Natural killer cell treated with Interleukin-12 subunit alpha and Interleukin-12 subunit beta and Interleukin-15 and Interleukin-18, amount 100 ng/mL, for 72 hours (primary cell): ENCODE measurements at places on chromosomes 4 and X. TPM values are rescaled to one million over a fixed set of nuclear protein-coding genes. Genes with fewer than 3 reads are reported as not detected.
A peak's percentile ranks its signal among the peaks of the same experiment; 100 is the strongest.

Gene FGFBP2
- total RNA-seq, result 12.4 TPM

Gene BANK1
- 1.7 TPM for total RNA-seq

DNA sequence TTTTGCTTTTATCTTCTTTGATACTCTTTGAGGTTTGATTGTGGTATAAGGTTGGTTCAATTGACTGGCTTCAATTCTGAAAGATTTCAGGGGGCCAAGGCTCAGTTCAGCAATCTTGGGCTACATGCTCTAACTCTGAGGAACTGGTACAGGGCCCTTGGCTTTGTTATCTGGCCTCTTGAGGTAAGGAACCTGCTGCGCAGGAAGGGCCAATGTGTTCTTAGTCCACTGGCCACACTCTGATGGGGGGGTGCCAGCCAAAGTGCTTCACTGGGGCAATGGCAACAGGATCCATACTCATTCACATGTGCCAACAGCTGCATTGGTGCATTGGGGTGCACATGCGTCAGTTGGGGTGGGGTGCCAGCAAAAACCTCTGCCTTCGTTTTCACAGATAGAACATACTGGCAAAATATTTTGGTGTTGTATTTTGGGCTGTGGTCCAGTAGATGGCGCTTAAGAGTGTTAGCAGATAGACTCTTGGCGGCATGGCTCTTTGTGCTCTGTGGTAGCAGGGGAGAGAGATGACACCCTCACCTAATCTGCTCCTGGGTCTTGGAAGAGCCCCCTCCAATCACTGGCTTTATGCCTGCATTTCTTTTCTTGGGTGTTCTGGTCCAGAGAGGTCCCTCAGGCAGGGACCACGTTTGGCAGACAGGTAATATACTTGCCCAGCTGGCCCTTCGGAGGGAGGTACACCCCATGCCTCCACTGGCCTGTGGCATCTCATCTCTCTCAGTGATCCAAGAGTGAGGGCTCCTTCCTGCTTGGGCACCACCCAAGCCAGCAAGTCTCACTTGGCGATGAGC, 42.9 kb downstream of the NDST3 start:
- no peaks in the 10 kb centered on the region for H3K27me3 ChIP-seq
- no peak for DNase-seq
- no peak overlapping the region for H3K4me3 ChIP-seq

DNA sequence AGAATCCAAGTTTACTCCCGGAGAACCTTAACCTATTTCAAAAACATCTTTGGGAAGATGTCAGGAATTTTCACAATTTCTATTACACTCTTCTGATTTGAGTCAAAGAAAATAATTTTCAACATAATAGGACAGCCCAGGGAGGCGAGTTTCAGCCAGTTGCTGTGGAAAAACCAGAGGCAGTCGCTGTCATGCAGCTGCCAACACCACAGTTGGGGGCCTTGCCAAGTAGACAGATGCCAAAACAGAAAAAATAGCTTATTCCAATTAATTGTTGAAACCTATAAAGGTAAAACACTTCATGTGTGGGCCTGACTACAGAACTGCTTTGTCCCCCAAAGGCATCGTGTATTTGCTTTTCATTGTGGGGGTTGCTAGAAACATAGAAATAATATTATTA, 225.8 kb downstream of the DMD start:
- no peak for DNase-seq
- no peak overlapping the region for H3K27ac ChIP-seq
- H3K4me3 ChIP-seq, result no peak overlapping the region

Gene ODAM
- total RNA-seq, result not detected

- H3K36me3 ChIP-seq, result no peaks in the 10 kb centered on the region
- H3K27ac ChIP-seq, result no peak overlapping the region
- H3K4me3 ChIP-seq, result no peak overlapping the region
- H3K4me1 ChIP-seq, result no peaks in the 10 kb centered on the region
Observed at GRCh38 chr4:125837493-125838201, 522.9 kb downstream of the FAT4 start.

Gene NXF2B
- total RNA-seq, result not detected

Gene F8A2
- not detected for total RNA-seq

GRCh38 chr4:123409334-123409733, 12.7 kb downstream of the SPRY1 start:
- H3K27ac ChIP-seq, result no peak overlapping the region
- no peaks in the 10 kb centered on the region for H3K36me3 ChIP-seq
- no peaks in the 10 kb centered on the region for H3K27me3 ChIP-seq
- H3K4me3 ChIP-seq, result no peak overlapping the region

- no peak overlapping the region for H3K27ac ChIP-seq
- no peaks in the 10 kb centered on the region for H3K27me3 ChIP-seq
- H3K36me3 ChIP-seq, result no peaks in the 10 kb centered on the region
- peaks cover 9% of the 10 kb centered on the region for H3K4me1 ChIP-seq
- DNase-seq, result no peak
Observed at GRCh38 chr4:4428966-4429875, 42.3 kb downstream of the NSG1 start.

DNA sequence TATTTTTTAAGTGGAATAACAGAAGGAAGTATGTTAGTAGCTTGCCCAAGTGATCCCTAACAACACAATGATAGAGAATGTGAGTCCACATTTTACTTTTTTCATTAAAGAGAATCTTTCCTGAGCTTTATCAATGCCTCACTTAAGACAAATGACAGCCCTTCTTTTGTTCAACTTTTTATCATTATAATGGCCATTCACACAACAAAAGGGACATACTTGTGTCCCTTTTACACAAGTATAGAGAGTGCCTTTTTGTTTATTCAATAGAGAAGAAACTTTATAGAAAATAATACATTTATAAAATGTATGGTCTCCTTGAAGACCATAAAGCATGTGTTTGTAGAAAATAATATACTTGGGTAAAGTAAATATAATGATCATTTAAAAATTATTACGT, 96.3 kb downstream of the PDE5A start:
- no peak overlapping the region for H3K27ac ChIP-seq
- H3K4me1 ChIP-seq, result no peaks in the 10 kb centered on the region
- no peaks in the 10 kb centered on the region for H3K27me3 ChIP-seq
- H3K36me3 ChIP-seq, result no peaks in the 10 kb centered on the region
- no peak for DNase-seq
- H3K4me3 ChIP-seq, result no peak overlapping the region

GRCh38 chrX:13295841-13296240, 24.0 kb downstream of the ATXN3L start:
- no peak for DNase-seq
- H3K27me3 ChIP-seq, result peaks cover 11% of the 10 kb centered on the region
- no peaks in the 10 kb centered on the region for H3K36me3 ChIP-seq
- H3K4me1 ChIP-seq, result no peaks in the 10 kb centered on the region
- no peak overlapping the region for H3K4me3 ChIP-seq

GRCh38 chr4:81876106-81876505, 404.4 kb upstream of the RASGEF1B start:
- DNase-seq, result no peak
- H3K27ac ChIP-seq, result no peak overlapping the region
- no peaks in the 10 kb centered on the region for H3K36me3 ChIP-seq
- H3K27me3 ChIP-seq, result no peaks in the 10 kb centered on the region
- no peaks in the 10 kb centered on the region for H3K4me1 ChIP-seq

DNA sequence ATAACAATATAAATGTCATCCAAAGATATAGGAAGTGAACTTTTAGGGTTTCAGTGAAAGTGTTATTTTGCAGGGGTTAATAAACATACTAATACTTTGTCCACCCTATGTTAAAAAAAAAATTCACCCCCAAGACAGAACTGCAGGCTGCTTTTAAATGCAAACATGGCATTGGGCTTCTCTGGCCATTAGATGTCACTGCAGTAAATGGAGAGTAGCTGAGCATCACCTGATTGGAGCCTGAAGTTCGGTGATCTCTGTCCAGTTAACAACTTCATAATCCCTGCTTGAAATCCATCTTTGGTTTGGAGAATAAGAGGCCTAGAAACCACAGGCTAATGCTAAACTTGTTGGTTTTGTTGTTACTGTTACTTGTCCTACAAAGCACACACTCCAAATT, 18.7 kb downstream of the SLC25A43 start:
- no peaks in the 10 kb centered on the region for H3K36me3 ChIP-seq
- H3K4me3 ChIP-seq, result no peak overlapping the region
- H3K4me1 ChIP-seq, result no peaks in the 10 kb centered on the region

Gene QRFPR
- not detected for total RNA-seq

GRCh38 chr4:52103319-52103718, 52.2 kb downstream of the SPATA18 start:
- no peaks in the 10 kb centered on the region for H3K27me3 ChIP-seq
- no peak overlapping the region for H3K27ac ChIP-seq
- no peaks in the 10 kb centered on the region for H3K36me3 ChIP-seq
- no peak overlapping the region for H3K4me3 ChIP-seq
- no peak for DNase-seq
- no peaks in the 10 kb centered on the region for H3K4me1 ChIP-seq

GRCh38 chrX:41718481-41719235, 5.3 kb upstream of the GPR82 start:
- H3K27me3 ChIP-seq, result peaks cover 29% of the 10 kb centered on the region
- no peak overlapping the region for H3K27ac ChIP-seq
- peaks cover 27% of the 10 kb centered on the region for H3K36me3 ChIP-seq

Gene NAA11
- total RNA-seq, result not detected

Gene ZBTB33
- total RNA-seq, result 11.2 TPM

GRCh38 chrX:154600759-154601374, 15.9 kb downstream of the CTAG1A start:
- peak; percentile 22 for DNase-seq
- no peak overlapping the region for H3K27ac ChIP-seq
- H3K36me3 ChIP-seq, result no peaks in the 10 kb centered on the region
- H3K27me3 ChIP-seq, result no peaks in the 10 kb centered on the region
- H3K4me3 ChIP-seq, result no peak overlapping the region
- peaks cover 6% of the 10 kb centered on the region for H3K4me1 ChIP-seq

- no peaks in the 10 kb centered on the region for H3K27me3 ChIP-seq
- peak; percentile 68 for DNase-seq
- H3K4me3 ChIP-seq, result no peak overlapping the region
- no peaks in the 10 kb centered on the region for H3K36me3 ChIP-seq
Observed at GRCh38 chrX:110167952-110168451, 149.9 kb downstream of the AMMECR1 start.

Gene LNX1
- not detected for total RNA-seq
